ENCODE measurements at places on chromosomes 5 and 9.

- DNase-seq: no peak
Measured at GRCh38 chr5:173816728-173817127, 71.4 kb upstream of the CPEB4 start.

GRCh38 chr9:14608540-14608939 lies 84.7 kb downstream of the ZDHHC21 start:
- no peak for DNase-seq

DNA sequence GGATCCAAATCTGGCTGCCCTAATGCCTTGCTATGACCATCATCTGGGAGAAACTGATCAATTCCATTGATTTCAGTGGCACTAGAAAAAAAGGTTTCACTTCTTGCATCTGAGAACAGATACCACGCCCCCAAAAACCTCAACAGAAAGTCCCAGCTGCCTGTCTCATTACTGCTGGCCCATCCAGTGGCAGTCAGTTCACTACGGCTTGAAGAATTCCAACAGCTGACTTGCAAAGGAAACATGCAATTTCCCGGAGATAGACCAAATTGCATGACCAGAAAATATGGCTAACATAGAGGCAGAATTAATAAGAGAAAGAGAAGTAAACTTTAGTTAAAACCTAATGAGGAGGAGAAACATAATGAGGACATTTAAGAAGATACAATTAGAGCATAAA lies 48.6 kb downstream of the UGCG start:
- no peak for DNase-seq

GRCh38 chr9:87793292-87793691 lies 67.4 kb downstream of the CTSL start:
- no peak for DNase-seq

DNA sequence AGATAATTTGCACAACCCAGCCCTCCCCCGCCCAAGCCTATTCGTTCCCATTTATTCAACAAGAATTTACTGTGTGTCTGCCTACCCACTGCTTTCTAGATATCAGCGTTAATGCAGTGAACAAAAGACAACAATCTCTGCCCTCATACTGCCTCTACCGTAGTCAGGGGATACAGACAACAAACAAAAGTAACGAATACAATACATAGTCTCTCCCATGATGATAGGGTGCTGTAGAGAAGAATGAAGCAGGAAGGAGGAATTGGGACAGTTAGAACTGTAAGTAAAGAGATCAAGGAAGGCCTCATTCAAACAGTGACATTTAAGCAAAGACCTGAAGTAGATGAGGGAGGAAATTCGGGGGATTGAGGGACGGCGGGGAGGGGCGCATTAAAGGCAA lies 1.7 kb downstream of the GFM2 start:
- no peak for DNase-seq

DNA sequence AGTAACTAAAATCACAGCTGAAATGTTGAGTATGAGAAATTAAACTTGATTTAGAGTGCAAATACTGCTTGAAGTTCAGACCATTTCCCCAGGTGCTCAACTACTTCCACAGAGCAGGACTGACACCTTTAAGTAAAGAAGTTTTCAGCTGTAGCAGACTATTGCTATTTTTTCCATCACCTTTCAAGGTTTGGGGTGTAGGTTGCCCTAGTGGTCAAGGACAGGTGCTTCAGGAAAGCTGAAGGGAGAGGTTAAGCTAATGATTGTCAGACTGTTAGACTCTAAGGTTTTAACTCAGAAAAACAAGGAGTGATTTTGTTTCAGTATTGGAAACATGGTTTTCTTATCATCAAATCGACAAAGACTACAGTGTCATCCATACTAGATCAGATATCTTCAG lies 162.1 kb downstream of the CCDC192 start:
- no peak for DNase-seq

GRCh38 chr5:98656125-98656795 lies 117.2 kb upstream of the RGMB start:
- no peak for DNase-seq

DNA sequence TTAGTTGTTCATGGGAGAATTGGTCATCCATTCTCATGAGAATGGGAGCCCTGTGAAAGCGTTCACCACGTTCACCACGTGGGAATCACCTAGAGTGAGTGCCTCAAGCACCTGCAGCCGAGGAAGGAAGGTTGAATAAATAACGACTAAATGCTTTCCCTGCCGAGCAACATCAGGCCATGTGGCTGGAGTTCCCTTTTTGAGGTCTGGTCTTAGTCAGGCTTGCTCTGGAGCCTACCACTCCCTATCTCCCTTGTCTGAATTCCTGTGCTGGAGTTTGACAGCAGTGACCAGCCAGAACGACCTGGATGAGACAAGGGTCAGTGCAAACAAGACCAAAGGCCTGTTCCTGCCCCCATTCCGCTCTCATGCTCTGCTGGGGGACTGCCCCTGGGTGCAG lies 28.5 kb downstream of the KCNMB1 start:
- DNase-seq: no peak

- no peak for DNase-seq
Measured at GRCh38 chr9:123679330-123679987, 250.5 kb downstream of the DENND1A start.

- no peak for DNase-seq
Measured at GRCh38 chr9:19464061-19464763, 55.4 kb downstream of the ACER2 start.

DNA sequence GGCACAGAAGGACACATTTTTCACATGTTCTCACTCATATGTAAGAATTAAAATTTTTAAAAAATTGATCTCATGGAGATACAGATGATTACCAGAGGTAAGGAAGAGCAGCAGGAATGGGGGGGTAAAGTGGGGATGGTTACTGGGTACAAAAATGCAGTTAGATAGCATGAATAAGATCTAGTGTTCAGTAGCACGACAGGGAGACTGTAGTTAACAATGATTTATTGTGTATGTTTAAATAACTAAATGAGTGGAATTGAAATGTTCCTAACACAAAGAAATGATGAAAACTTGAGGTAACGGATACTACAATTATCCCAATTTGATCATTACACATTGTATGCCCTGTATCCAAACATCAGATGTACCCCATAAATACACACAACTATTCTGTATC lies 15.2 kb upstream of the TGFBI start:
- no peak for DNase-seq

GRCh38 chr5:150783422-150783928 lies 4.9 kb downstream of the SMIM3 start:
- DNase-seq: peak; percentile 30

DNA sequence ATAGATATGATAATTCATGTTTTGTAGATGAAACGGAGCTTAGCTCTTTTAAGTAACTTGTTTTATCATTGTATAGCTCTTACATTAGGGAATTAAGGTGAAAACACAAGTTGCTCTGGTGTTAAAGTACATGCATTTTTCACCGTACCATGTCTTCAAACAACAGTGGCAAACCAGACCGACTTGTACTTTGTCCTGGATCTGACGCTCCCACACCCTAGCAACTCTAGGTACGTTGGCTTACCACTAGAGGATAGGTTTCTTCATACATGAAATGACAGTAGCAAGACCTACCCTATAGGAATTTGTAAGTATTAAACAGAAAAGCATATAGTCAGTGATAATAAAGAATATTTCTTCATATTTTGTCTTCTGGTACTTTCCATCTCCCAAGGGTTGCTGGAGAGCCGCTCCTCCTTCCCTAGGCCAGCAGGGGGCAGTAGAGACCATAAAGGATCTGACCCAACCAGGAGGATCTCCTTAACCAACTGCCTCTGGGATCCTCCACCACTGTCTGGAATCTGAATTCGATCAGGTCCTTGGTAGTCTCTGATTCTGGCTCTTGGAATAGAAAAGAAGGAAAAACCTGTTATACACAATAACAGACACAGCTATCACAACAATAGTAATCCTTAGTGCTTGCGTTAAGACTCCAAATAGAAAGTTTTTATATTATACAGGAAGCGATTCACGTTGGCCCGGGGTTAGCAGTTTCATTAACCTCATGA lies 136.7 kb downstream of the CAVIN4 start:
- DNase-seq: no peak

DNA sequence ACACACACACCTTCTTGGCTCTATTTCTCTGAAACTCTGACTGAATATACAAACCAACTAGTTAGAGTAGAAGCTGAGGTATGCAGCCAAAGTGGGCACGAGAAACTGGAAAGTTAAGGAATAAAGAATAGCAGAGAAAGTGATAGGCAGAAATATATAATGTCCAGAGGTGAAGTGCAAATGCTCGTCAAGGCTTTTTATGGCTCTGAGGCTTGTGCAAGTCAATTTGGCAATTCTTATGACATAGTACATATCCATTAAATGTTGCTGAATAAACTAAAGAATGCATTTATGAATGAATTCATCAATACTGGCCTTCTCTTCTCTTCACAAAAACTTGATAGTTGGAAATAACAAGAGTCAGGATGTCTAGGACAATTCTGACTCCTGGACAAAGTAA lies 490.1 kb upstream of the DMAC1 start:
- no peak for DNase-seq

DNA sequence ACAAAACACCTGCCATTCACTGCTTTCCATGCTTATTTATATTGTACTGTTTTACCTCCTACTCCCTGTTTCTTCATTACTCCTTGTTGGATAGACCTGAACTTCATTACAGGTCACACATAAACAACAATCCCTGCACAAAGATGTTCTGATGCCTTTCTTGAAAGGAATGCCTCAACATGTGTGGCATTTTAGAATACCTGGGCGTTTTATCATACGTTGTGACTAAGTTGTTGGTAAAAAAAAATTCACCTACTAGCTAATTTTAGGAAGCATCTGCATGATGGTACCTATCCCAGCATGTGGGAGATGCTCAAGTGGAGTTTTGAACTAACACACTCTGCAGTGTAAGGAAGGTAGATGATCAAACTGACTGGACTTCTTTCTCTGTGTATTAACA lies 604.1 kb downstream of the TAF11L14 start:
- no peak for DNase-seq

- no peak for DNase-seq
Measured at GRCh38 chr9:106701611-106702010, 161.4 kb upstream of the ZNF462 start.

DNA sequence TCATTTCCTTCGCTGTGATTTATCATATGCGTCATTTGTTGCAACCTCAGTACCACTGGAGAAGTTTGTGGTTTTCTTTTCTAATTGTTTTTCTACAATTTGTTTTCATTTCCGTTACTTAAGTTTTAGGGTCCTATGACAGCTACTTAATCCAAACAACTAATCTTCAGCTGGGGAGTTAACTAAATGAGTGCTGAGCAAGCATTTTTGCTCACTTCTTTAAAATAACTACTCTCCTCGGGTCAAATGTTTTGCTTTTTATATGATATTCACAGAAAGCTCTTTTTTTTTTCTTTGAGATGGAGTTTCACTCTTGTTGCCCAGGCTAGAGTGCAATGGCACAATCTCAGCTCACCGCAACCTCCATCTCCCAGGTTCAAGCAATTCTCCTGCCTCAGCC lies 14.6 kb upstream of the ICE1 start:
- DNase-seq: no peak

- DNase-seq: no peak
Measured at GRCh38 chr5:77101298-77101697, 14.2 kb upstream of the ZBED3 start.

DNA sequence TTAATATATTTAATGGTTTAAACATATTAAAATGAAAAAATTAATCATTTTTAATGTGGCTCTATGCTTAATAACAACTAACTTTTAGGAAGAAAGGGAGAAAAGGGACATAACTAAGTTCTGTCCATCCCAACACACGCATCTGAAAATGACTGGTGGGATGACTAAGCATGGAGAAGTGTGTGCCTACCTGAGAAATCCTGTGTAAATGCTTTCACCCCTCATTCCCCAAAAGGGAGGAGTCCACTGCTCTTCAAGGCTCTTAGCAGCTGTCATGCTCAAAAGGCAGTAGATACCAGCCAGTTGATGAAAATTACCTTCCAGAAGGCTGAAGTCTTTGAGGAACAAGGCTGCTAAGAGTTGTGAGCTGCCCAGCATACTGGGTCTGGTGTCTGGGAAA lies 130.9 kb downstream of the NFIB start:
- DNase-seq: no peak

GRCh38 chr5:74085782-74086181 lies 459.8 kb downstream of the ARHGEF28 start:
- no peak for DNase-seq

DNA sequence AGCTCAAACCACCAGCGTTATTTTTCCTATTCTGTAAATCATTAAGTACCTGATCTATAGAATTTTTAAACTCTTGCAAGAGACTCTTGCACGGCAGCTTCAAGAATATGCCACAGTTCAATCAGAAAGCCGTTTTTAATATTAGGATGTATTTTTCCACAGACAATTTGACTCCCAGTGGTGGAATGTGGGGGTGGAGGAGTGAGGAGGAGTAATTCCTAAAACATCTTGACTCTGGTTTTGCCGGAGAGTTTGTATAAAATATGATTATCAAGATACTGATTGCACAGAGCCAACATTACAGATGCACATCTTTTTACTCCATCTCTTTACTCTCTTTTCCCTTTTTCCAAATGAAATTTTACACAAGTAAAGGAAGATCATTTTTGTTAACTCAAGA lies 288.3 kb downstream of the ENC1 start:
- no peak for DNase-seq

DNA sequence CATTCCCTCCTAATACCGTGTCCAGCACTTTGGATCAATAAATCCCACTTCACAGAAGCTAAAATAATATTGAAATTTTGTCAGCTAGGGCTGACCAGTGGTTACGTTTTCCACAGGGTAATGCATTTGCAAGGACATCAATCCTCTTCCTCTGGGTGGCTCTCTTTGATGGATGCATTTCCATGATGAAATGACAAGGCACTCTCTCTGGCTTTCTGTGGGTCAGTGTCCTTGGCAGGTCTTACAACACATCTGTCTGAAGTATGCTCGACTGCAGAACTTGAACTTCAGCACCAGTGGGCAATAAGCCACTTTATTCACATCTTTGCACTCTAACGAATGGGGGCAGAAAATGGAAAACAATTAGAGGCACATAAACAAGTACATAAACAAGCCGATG lies 330.1 kb downstream of the ADAMTS6 start:
- no peak for DNase-seq

GRCh38 chr5:14545862-14546261 lies 35.7 kb upstream of the OTULINL start:
- DNase-seq: no peak

DNA sequence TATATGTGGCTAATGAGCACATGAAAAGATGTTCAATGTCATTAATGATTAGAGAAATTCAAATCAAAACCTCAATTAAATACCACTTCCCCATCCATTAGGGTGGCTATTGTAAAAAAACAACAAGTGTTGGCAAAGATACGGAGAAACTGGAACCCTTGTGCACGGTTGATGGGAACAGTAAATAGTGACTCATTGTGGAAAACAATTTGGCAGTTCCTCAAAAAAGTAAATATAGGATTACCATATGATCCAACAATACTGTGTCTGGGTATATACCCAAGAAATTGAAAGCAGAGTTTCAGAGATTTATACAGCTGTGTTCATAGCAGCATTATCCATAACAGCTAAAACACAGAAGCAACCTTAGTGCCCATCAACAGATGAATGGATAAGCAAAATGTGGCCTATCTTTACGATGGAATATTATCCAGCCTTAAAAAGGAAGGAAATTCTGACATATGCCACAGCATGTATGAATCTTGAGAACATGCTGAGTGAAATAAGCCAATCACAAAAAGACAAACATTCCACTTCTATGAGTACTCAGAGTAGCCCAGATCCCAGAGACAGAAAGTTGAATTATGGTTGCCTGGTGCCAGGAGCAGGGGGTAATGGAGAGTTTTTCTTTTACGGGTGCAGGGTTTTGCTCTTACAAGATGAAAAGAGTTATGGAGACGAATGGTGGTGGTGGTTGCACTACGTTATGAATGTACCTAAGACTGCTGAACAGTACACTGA lies 41.4 kb upstream of the LRRC14B start:
- no peak for DNase-seq

GRCh38 chr5:60076746-60077145 lies 183.2 kb upstream of the PDE4D start:
- DNase-seq: no peak

Measured in stimulated activated CD8-positive, alpha-beta memory T cell treated with anti-CD3 and anti-CD28 coated beads, Interleukin-12 subunit alpha, Interleukin-12 subunit beta, amount 100 ng/mL, for 4 hours (primary cell).